ENCODE measurements at places on chromosomes 1 and 21. TPM values are rescaled to one million over a fixed set of nuclear protein-coding genes. Genes with fewer than 3 reads are reported as not detected.

DNA sequence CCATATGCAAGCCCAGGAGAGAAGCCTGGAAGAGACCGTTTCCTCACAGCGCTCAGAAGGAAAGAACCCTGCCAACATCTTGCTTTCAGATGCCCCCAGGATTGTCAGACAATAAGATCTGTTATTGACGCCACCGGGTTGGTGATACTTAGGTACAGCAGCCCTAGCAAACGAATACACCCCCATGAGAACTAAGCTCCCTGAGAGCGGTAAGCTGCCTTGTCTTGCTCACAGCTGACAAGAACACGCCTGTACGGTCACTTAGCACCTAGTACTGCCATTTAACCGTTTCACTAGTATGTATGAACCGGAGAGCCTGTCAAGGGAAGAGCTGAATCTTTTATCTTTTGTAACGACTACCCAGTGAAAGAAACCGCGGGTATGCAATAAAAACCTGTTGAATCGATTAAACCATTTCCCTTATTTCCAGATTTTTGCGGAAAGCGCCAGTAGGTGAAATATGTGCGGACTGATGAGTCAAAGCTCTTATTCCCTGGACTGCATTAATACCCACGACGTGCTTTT, 619 bp upstream of the ZBTB8B start:
- DNase-seq, result no peak

- no peak for DNase-seq
These were observed 12.6 kb downstream of the B3GALT5 start for GRCh38 chr21:39625211-39625895.

DNA sequence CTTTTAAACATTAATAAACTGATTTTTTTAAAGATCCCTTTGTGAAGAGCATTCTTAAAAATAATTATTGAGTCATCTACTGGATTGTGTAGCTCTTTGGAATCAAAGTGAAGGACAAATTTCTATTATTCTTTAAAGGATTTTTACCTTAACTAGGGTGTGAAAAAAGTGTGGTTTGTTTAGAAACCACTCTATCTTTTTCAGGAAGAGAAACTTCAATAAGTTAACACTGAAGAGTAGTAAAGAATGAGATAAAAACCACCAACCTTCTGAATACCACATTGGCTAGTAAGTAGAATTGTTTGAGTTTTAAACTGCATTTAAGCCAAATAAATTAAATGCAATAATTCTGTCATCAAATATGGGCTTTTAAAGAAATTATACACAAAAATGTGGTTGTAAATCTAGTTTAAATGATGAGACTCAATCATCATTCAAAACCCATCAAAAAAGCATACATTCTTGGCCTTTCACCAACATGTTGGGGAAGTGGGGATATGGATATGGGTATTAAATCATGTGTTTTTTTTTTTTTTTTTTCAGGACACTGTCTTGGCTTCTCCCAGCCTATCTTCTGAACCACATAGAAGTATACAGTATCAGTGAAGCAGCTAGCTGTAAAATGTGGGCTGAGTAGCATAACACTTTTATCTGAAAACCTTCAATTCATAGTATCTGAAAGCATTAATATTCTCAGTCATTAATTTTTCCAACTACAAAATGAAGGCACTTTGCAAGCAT, 4.8 kb downstream of the S1PR1 start:
- no peak for DNase-seq

DNA sequence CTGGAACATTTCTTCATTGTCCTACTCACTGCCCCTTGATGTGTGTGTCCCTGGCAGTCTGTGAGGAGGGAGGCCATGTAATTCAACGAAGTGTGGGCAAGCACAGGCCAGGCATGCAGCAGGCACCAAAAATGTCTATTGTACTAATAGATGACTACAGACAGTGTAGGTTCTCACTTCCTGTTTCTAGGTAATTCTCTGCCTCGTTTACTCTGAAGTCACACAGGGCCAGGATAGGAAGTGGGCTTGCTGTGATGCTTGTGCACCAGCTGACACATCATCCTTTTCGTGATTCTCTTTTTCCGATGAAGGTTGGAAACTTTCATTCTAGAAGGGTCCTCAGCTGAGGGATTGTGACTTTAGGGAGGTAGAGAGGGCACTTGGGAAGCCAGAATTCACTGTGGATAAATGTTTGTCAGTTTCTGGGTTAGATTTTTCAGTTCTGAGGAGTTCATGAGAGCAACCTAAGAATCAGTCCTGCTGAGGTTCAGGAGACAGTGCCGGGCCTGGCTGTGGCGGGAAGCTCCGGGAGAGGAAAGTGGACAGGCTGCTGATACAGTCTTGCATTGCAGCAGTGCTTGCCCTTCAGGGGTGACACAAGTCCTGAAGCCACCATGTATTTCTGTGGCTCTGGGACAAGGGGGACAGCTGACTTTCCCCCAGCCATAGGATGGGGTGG, 4.3 kb upstream of the CSF1 start:
- no peak for DNase-seq

- no peak for DNase-seq
These were observed 1.7 kb upstream of the ZBTB18 start for GRCh38 chr1:244049162-244050013.

DNA sequence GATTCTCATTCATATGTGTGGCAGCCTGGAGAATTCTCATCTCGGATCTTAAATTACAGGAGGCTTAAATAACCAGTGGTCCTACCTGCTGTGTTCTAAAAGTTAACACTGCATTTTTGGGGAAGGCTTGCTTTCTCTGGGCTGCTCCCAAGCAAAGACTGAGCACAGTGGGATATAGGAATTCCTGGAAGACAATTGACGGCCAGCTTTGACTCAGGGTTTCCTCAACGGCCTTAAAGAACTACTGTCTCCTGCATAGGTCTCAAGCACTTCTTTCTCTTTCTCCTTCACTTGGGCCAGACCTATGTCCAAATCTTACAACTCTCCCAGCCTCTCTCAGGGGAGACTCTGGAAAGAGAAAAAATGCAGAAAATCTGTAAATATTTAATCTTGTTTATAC, 1.0 kb upstream of the KRTAP13-3 start:
- no peak for DNase-seq

DNA sequence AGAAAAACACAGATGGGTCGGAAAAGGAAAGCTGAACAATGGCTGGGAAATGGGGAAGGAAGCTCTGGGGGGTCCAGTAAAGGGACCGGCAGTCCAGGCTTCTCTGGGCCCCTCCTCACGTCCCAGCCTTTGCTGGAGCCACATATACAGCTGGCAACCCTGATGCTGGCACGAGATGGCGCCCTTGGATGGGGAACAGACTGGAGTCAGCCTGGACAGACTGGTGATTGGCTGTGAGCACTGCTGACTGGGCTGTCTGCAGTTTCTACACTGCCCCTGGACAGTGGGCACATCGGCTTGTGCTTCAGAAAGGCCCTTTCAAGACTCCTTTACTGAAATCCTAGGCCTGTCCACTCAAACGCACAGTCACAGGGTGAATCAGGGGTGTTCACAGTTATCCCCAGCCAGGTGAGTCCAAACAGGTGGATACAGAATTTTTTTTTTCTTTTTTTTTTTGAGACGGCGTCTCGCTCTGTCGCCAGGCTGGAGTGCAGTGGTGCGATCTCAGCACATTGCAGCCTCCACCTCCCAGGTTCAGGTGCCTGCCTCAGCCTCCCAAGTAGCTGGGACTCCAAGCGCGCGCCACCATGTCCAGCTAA, 31.1 kb upstream of the ZBTB40 start:
- peak; percentile 66 for DNase-seq

DNA sequence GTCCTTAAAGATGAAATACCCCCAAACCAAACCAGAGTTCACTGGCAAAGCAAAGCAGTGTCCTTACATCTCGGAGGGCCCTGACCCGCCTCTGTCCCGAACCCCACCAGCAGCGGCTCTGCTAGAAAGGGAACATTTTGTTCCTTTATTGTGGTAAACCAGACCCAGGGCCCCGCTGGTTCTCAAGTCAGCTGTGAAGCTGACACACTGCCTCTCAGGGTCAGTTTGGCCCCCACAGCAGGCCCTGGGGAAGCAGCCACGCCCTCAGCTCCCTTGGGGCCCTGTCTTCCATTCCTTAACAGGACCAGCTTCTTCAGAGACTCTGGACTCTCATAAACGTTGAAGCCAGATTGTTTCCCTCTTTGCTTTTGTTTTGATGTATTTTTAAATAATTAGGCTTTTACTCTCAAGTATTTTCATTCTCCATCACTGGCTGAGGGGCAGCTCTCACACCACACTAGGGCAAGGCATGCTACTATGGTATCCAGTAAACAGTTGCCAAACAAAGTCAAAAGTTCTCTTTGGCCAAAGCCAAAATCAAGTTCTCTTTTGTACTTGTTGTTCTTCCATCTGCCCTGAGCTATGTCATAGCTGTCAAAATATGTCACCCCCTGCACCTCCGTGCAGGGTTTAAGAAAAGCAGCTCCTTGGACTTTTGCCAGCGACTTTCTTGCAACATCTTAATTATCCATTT, 61.1 kb upstream of the ANGPTL1 start:
- no peak for DNase-seq

- no peak for DNase-seq
These were observed 24.3 kb downstream of the ZBTB21 start for GRCh38 chr21:41985662-41986416.

GRCh38 chr1:212396638-212397037, 18.0 kb downstream of the PACC1 start:
- no peak for DNase-seq

GRCh38 chr1:215358356-215358755, 208.7 kb upstream of the KCTD3 start:
- no peak for DNase-seq

DNA sequence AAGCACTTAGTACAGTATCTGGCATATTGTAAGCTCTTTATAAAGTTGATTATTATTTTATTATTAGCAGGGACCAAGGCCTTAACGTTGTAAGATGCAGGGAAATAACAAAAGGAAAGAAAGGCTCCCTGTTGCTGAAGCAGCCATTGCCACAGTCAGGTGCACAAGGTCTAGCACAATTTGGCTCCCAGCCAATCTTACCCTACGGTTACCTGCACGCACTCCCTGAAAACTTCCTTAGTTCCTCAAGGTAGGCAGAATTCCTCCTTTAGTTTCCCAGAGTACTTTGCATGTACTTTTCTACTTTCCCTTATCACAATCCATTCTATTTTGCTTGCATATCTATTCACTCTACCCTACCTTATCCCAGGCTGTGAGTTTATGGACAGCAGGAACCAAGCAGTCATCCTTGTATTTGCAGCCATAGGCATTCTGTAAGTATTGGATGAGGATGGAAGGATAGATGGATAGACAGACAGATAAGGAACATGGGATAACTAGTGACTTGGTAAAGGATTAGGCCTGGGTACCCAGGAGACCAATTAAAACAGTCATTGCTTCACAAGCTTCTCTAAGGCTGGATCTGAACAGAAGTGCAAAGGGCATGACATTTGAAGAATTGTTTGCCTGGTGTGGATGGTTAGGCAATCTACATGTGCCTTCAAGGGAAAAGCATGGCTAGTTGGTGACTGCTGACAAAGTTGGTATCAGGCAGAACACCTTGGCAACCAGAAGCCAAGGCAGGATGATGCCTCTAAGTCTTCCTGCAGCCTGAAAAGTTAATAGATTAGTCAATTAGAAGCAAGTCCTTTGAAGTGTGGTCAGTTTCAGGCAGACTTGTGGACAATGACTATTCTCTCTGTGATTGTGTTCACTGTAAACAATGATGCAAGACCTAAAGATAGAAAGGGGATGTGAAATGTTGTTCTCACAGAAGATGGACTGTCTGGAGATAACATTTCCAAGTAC, 20.8 kb upstream of the JAK1 start:
- no peak for DNase-seq

GRCh38 chr1:119186471-119186870, 46.0 kb upstream of the WARS2 start:
- no peak for DNase-seq

DNA sequence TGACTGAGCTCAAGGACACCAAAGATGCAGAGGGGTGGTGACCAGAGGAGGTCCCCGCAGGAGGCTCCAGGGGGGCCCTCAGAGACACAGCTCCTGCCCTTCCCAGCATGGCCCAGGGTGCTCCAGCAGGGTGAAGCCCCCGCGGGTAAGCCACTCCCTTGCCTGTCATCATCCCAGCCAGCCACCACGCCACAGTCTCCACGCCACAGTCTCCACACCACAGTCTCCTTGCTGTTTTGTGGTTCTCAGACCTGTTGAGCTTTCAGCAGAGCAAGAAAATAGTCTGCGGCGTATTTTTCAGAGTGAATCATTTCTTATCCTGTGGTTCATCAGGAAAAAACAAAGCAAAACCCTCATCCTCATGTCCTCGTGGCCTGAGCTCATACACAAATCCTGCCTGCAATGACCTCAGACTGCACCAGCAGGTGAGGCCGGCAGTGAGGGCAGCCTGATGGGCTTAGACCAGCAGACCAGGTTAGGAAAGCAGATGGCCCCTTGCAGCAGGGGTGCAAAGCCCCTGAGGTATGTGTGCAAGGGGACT, 25.7 kb upstream of the ABCG1 start:
- DNase-seq, result no peak

DNA sequence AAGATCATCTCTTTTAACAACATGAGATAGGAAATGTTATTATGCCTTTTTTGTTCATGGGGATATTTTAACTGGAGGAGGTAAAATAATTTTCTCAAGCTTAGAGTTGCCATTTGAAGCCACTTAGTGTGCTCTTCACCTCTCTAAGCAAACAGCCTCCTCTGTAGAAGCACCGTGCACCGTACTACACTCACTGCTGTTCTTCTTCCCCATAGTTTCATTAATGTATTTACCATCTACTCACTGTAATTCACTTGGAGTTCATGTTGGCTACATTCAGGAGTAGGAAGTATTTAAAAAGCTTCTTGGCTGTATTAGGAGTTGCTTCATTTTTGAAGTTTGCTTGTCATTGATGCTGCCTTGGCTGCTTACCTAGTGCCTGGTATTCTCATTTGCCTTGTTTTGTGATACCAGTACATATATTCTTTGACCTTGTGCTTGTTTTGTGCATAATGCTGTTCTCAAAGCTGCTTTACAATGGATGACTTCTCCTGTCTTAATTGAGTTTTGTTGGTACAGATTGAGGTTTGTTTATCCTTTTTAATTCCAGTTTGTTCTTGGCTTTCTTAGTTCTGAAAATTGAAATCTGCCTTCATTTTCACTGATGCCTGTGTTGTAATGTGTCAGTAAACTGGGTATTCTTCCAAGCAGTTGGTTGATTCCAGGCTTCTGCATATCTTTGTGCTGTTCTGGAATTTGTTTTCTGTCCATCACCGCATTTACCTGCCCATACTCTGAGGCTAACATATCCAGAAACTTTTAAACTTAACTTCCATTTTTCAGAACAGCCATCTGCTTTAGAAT, 240.4 kb downstream of the HMCN1 start:
- DNase-seq, result no peak

DNA sequence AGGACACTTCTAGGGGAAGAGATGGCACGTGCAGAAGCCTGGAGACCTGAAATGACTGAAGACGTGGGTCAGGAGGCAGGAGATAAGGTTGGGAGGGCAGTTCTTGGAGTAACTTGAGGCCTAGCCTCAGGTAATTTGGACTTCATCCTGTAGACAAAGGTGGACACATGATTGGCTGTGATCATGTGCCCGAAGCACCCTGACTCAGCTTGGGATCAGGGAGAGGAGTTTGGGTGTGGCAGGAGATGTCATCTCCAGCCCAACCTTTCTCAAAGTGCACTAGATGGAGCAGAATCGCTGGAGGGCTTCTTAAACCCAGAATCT, 1.5 kb downstream of the SLC66A1 start:
- no peak for DNase-seq

The KLF17 gene
- total RNA-seq, result not detected

The LENEP gene
- 0.42 TPM for total RNA-seq

The SYT14 gene
- total RNA-seq, result 0.07 TPM

The NBPF10 gene
- 1.7 TPM for total RNA-seq

The F3 gene
- total RNA-seq, result 58.5 TPM

The TRIM33 gene
- total RNA-seq, result 41.2 TPM

The CCDC185 gene
- not detected for total RNA-seq

The NTRK1 gene
- total RNA-seq, result 0.89 TPM
